MCF 10A (cell line): ENCODE measurements at places on chromosomes 6 and 20. TPM values are rescaled to one million over a fixed set of nuclear protein-coding genes. Genes with fewer than 3 reads are reported as not detected.

CYP39A1 gene
- total RNA-seq = 7.2 and 7.4 TPM in 2 replicates

GRCh38 chr6:94751641-94752329 lies 825.5 kb upstream of the MANEA start:
- DNase-seq = no peak

GNMT gene
- 0.30 TPM in 1 of 2 replicates, not detected in the other for total RNA-seq

DNA sequence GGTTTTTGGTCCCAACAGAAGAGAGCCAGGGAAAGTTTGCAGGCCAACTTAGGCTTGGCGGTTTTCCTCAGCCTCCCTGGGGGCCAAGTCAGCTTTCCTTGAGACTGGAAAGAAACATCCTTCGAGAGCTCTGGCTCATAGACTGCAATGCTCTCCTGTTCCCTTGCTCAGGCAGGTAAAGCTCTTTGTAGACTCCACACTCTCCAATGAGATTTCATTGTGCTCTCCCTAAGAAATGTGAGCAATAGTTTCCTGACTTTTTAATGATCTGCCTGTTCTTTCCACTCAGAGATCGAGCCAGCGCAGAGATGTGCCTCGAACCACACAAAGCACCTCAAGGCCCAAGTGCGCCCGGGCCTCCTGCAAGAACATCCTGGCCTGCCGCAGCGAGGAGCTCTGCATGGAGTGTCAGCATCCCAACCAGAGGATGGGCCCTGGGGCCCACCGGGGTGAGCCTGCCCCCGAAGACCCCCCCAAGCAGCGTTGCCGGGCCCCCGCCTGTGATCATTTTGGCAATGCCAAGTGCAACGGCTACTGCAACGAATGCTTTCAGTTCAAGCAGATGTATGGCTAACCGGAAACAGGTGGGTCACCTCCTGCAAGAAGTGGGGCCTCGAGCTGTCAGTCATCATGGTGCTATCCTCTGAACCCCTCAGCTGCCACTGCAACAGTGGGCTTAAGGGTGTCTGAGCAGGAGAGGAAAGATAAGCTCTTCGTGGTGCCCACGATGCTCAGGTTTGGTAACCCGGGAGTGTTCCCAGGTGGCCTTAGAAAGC lies 13.9 kb downstream of the TNFAIP3 start:
- no peak for DNase-seq

DNA sequence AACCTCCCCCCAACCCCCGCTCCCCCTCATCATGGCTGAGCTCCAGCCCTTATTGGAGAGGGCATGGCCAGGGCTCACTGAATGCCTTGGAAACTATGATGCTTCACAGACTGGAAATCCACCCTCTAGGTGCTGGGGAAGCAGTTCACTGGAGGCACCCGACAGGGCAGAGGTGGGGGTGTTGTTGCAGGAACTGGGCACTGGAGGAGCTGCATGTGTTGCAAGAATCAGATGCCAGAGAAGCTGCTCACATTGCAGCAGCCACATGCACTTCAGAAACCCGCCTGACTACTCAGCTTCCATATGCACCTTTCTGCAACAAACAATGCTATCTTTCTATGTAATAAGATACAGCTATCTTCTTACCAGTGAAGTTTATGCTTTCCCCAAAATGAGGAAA lies 7.9 kb upstream of the TBPL1 start:
- peak; percentile 27 for DNase-seq

- DNase-seq = peak; percentile 60
Observed at GRCh38 chr6:169887529-169888140, 136.2 kb downstream of the ERMARD start.

HTR1B gene
- not detected in 2 replicates for total RNA-seq

DNA sequence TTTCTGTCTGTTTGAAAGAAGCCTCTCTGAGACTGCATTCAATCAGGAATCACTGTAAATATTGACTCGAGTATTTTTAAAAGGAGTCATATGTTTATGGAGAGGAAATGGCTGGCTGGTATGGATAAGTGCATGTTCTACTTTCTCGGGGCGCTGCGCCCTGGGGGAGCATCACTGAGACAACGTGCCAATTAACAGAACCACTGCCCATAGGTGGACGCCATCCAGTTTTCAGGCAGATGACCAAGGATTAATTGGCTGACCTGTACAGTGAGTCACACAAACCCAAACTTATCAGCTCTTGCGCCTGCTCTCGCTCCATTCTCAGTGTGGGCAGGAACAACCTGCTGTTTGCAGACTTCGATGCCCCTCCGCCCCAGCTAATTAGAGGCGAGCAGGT lies 571.2 kb downstream of the QKI start:
- peak; percentile 1 for DNase-seq

SLC2A10 gene
- not detected in 2 replicates for total RNA-seq

DNA sequence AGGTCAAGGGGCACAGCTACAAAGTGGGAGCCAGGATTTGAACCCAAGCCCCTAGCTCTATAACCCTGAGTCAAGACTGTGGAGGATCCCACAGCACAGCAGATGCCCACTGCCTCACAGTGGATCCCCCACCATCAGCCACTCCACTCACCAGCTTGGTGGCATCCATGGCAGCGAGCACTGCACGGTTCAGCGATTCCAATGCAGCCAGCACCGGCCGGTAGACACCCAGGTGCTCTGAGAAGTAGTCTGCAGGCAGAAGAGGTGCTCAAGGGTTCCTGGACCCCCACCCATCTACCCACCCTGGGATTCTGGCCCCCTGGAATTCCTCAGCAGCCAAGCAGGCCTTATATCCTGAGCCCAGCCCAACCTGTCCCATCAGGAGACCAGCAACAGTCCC lies 2.5 kb downstream of the ACTL10 start:
- no peak for DNase-seq
